ENCODE measurements at places on chromosomes 13 and 19.

DNA sequence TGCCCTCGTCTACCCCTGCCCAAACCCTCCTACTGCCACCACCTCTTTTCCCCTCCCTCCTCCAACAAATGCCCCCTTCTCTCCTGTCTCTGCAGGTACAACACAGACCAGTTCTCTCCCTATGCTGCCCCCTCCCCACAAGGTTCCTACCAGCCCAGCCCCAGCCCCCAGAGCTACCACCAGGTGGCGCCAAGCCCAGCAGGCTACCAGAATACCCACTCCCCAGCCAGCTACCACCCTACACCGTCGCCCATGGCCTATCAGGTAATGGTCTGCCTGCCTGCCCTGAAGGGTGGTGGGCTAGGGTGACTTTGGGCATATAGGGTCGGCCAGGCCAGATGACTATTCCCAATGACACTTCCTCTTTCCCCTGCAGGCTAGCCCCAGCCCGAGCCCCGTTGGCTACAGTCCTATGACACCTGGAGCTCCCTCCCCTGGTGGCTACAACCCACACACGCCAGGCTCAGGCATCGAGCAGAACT lies 6.5 kb upstream of the TIMM50 start:
- DNase-seq, result peak; percentile 84

- DNase-seq, result no peak
These were observed 50.0 kb downstream of the ALOX5AP start for GRCh38 chr13:30785191-30785850.

- DNase-seq, result no peak
These were observed 5.0 kb upstream of the TEX29 start for GRCh38 chr13:111315347-111315995.

DNA sequence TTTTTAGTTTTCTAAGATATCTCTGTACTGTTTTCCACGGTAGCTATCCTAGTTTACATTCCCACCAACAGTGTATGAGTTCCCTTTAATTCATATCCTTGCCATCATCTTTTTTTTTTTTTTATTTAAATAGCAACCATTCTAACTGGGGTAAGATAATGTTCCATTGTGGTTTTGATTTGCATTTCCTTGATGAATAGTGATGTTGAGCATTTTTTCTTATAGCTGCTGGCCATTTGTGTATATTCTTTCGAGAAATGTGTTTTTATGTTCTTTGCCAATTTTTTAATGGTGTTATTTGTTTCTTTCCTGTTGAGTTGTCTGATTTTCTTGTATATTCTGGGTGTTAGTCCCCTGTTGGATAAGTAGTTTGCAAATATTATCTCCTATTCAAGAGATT lies 454.8 kb downstream of the DACH1 start:
- DNase-seq, result no peak

- DNase-seq, result no peak
These were observed 101.9 kb downstream of the KLF12 start for GRCh38 chr13:74032325-74032724.

Data from WERI-Rb-1 (cell line).